Activated CD4-positive, alpha-beta T cell treated with anti-CD3 and anti-CD28 coated beads for 36 hours (primary cell): ENCODE measurements at places on chromosomes 16 and 17. TPM values are rescaled to one million over a fixed set of nuclear protein-coding genes. Genes with fewer than 3 reads are reported as not detected.

RGS11 gene
- 0.11 TPM for total RNA-seq

ADAD2 gene
- 0.16 TPM for total RNA-seq

IGFALS gene
- not detected for total RNA-seq

FBXO39 gene
- 0.27 TPM for total RNA-seq

STX1B gene
- 1.5 TPM for total RNA-seq

KRT25 gene
- total RNA-seq = not detected

KRT39 gene
- not detected for total RNA-seq

LHX1 gene
- total RNA-seq = not detected

TLCD3B gene
- total RNA-seq = 4.0 TPM

MAPT gene
- total RNA-seq = 0.75 TPM

ZFPM1 gene
- 9.9 TPM for total RNA-seq

KREMEN2 gene
- not detected for total RNA-seq

NACA2 gene
- total RNA-seq = not detected

CHP2 gene
- not detected for total RNA-seq

ZNF205 gene
- 0.21 TPM for total RNA-seq

TBC1D3 gene
- not detected for total RNA-seq

KRT32 gene
- total RNA-seq = not detected

CEP295NL gene
- not detected for total RNA-seq

PLK1 gene
- total RNA-seq = 91.4 TPM

SPSB3 gene
- total RNA-seq = 13.6 TPM

AGRP gene
- not detected for total RNA-seq

MYOCD gene
- not detected for total RNA-seq

TBC1D26 gene
- 0.34 TPM for total RNA-seq

CSNK2A2 gene
- total RNA-seq = 85.9 TPM

EPN3 gene
- total RNA-seq = not detected

UTS2R gene
- not detected for total RNA-seq

TRAPPC1 gene
- total RNA-seq = 166 TPM

EVPLL gene
- total RNA-seq = 0.37 TPM

CCL17 gene
- total RNA-seq = 1.2 TPM

TEKT5 gene
- total RNA-seq = 0.27 TPM

SLC16A5 gene
- total RNA-seq = 6.5 TPM

EEF2K gene
- 28.3 TPM for total RNA-seq

PLXDC1 gene
- total RNA-seq = 1.2 TPM

FBXW10 gene
- total RNA-seq = 0.23 TPM
